Left forelimb (tissue), 1 donor: ENCODE measurements at places on chromosomes 2 and 18.

DNA sequence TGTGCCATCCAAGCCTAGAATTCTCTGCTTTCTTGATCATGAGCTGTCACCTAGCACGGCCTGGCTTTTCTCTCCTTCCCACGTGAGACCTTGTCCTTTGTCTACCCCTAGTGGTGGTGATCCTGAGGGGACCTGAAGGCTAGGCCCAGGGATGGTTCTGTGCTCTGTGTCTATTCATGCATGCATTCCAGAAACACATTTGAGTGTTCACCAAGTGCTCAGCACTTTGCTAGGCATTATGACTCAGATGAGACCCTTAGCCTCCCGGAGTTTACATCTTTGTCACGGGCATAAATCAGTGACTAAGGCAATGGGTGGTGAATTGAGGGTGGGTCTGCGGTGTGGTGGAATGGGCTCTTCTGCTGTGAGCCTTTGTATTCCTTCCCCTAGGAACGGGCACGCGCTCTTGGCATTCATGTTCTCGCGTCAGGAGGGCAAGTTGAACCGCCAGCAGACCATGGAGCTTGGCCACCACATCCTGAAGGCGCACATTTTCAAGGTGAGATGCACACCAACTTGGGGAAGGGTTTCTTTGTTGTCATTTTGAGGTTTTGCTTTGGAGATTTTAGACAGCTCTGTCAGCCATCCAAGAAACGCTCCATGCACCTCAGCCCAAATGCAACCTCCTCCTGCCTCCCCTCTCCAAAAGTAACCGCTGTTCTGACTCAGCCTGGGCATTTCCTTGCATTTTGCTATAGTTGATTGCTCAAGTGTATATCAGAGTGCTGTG, 100.9 kb downstream of the WDSUB1 start:
- DNase-seq = no peak

GRCh38 chr18:55447672-55448018, 140.3 kb downstream of the TCF4 start:
- DNase-seq = no peak

GRCh38 chr18:24395049-24395795, 2.4 kb downstream of the OSBPL1A start:
- no peak for DNase-seq

GRCh38 chr2:210592726-210593125, 36.3 kb downstream of the CPS1 start:
- no peak for DNase-seq

- DNase-seq = peak; percentile 65
Measured at GRCh38 chr2:225040856-225041206, 1.4 kb downstream of the DOCK10 start.

DNA sequence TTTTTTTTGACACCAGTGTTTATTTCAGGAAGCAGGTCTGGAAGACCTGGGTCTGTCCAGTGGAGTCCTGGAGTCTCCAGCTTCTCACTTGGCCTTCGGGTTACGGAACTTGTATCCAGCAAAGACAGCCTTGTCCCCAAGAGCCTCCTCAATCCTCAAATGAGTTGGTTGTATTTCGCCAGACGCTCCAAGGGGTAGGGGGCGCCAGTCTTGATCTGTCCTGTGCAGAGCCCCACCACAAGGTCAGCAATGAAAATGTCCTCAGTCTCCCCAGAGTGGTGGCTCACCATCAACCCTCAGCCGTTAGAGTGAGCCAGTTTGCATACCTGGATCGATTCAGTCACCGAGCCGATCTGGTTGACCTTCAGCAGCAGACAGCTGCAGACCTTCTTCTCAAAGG, 21.9 kb downstream of the ASXL2 start:
- no peak for DNase-seq

- no peak for DNase-seq
Measured at GRCh38 chr2:98394595-98395153, 48.4 kb downstream of the CNGA3 start.

DNA sequence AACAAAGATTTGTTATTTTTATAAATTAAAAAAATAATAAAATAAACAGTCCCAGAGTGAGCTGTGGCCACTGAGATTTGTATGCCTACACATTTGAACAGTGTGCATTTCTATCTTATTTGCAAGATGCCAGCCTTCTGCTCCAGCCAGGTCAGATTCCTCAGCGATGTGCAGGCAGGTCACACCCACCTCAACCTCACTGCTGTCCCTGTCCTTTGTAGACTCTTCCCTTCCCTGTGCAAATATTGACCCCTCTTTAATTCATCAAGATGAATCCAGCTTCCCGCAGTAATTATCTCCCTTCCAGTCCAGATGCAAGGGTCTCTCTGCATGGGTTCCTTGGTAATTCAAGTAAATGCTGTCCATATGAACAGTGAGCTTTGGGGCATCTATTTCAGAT, 256.2 kb downstream of the PIEZO2 start:
- no peak for DNase-seq

DNA sequence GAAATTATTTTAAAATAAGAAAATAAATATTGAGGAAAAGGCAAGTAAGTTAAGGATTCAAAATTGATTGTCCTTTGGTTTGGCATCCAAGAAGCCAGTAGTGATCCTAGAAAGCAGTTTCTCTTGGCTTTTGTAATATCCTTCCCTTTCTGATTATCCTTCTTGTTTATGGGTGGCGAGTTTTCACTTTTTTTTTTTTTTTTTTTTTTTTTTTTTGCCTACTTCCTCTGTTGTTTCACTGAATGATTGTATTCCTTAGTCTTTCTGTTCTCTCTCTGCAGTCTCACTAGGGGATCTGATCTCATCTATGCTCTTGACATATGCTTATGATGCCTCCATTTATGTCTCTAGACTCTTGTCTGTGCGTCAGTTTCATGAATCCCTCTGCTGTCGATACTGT, 4.2 kb downstream of the NAPG start:
- no peak for DNase-seq

DNA sequence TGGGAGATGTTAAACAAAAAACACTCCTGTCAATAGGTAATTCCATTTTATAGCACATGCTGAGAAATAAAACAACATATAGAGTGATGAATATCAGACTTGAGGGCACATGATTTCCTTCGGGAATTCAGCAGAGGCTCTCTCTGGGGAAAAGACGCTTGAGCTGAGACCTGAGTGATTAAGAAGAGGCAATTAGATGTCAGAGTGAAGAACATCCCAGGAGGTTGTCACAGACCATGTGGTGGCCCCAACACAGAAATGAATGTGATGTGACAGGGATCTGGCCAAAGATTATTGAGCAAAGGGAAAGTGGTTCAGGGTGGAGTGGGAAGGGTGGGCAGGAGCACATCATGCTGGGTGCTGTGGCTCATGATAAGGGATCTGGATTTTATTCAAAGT, 254.7 kb downstream of the RAD51AP2 start:
- DNase-seq = no peak

- DNase-seq = no peak
Measured at GRCh38 chr2:118046634-118047210, 32.9 kb upstream of the CCDC93 start.

DNA sequence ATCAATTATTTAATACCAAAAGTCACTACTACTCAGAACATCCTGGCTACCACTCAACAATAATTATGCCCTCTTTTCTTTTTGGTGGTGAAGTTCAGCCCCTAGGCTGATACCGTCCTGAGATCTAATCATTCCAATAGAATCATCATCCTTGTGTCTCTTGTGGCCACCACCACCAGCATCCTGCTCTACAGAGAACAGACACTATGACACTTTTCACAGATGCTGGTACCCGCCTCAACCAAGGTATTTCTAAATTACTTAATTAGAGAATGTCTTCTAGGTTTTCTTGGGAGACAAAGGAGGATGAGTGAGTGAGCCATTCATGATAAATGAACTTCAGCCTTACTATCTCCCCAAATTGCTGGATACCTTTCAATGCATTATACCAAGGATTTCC, 60.0 kb downstream of the TDRD15 start:
- no peak for DNase-seq

- DNase-seq = no peak
Measured at GRCh38 chr2:62596061-62596921, 90.3 kb upstream of the TMEM17 start.

DNA sequence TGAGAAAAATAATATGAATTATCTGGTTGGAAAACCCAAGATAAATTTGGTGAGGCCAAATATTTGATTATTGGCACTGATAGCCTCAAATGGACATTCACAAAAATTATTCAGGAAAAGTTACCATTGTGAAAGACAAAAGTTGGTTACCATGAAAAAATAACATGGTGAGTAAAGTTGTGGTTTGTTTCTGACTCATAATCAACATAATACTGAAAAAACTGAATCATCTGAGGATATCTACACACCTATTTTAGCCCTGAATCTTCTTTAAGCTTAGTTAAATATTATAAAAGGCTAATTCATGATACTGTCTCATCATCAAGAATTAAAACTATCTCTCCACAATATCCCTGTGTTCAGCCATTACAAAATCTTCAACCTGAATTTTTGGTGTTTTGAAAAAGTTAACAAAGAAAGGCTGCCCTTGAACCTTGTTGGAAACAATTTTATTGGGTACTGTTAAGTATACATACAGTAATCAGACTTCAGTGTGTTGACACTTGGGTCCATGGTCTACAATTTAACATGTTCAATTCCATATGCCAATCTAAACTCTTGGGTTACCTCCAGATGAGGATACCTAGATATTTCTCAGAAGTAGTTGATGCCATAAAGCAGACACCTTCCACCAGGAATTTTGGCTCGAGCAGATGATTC, 607.5 kb upstream of the SLC39A10 start:
- no peak for DNase-seq

- DNase-seq = no peak
Measured at GRCh38 chr2:26485725-26486418, 7.9 kb upstream of the OTOF start.

- DNase-seq = peak; percentile 53
Measured at GRCh38 chr2:236633219-236633570, 63.6 kb downstream of the ACKR3 start.

GRCh38 chr2:219684721-219685689, 57.6 kb downstream of the SLC4A3 start:
- no peak for DNase-seq

DNA sequence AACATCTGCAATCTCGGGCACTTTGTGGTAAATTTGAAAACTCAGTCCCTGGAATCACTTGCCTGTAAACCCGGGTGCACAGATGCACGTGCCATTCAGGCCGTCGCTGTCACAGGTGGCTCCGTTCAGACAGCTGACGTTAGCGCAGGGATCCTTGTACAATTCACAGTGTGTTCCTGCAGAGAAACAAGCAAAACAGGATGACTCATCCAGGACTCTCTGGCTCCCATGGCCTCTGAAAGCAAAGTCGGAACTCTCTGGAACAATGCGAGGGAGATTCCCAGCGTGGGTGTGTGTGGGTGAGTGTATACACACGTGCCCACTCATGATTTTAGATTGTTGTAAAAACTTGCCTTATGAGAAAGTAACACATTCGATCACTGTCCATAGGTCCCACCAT, 136.1 kb upstream of the PID1 start:
- no peak for DNase-seq

DNA sequence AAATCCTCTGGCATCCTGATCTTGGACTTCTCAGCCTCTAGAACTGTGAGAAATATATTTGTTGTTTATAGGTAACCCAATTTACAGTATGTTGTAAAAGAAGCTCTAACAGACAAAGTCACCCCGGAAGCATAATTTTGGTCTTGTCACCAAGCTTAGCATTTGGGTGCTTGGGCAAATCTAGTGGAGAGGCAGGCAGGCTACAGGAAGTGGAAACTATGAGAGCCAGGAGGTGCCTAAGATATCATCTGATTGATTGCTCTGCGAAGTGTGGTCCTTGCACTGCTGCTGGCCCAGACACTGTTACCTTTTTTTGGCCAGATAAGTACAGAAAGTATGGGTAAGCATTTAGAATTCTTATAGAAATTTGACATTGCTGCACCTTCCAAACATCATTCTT, 102.9 kb downstream of the CDC42EP3 start:
- no peak for DNase-seq

DNA sequence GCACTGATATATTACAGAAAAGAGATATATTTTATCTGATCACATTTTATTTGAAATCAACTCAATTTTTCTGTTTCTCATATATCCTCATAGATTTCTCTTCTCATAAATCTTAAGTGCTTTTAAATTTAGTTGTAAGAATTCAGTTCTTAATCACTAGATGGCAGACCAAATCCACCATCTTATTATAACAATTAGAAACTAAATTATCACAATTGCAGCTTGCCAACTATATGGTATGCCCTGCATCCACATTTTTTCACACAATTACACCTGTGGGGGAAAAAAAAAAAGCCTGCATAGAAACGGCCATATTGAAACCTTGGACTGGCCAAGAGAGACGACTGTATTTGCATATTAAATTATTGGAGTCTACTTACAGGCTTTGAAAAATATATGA, 64.4 kb downstream of the COL5A2 start:
- no peak for DNase-seq

DNA sequence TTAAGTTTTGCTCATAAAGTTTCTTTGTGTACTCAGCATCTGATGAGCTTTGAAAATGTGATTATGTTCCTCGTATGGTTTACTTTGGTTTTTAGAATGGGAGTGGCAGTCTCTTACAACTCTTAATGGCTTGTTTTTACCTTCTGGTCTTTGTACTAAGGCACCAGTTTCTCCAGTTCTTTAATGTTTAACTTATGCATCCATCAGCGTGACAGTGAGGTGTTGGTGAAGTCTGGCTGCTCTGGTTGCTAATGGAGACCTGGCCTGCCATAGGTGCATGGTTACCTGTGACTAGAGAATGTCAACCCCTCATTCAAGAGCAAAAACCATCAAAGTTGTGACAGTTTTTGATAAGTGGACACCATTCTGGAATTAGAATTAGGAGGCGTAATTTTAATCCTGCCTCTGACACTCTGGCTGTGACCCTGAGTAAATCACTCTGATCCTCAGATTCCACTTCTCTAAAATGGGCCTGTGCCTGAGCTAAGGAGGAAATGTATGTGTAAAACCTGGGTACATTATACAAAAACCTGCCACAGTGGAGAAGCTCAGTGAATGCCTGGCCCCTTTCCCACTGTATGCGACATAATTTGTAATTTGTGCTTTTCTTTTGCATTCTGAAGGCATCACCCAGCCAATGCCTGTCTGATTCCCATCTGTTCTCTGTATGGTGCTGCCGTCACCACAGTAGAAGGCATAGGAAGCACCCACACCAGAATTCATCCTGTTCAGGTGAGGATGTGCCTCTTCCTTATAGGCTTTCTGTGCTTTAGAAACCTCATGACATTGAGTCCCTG, 11.2 kb downstream of the AOX1 start:
- no peak for DNase-seq
